ENCODE measurements at places on chromosomes 3 and 15.

DNA sequence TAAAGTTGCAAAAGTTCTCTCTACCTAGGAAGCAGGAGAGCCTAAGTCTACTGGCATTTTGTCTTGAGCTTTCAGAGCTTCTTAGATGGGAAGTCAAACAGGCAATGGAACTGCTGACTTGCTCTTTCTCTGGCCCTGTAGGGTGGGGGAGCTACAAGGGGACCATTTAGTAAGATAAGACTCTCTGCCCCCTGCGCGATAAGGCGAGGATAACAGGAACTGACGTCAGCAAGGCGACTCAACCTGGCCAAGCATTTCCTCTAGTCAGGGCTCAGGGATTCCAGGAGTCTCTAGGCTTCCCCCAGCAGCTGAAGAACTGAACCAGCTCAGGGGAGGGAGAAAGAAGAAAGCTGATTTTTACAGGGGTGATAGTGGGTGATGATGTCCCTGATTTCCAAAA, 5.8 kb downstream of the RARB start:
- no peak for DNase-seq

GRCh38 chr15:60347480-60348049, 50.2 kb downstream of the ANXA2 start:
- no peak for DNase-seq

- no peak for DNase-seq
Measured at GRCh38 chr3:74510261-74510818, 104.1 kb downstream of the CNTN3 start.

DNA sequence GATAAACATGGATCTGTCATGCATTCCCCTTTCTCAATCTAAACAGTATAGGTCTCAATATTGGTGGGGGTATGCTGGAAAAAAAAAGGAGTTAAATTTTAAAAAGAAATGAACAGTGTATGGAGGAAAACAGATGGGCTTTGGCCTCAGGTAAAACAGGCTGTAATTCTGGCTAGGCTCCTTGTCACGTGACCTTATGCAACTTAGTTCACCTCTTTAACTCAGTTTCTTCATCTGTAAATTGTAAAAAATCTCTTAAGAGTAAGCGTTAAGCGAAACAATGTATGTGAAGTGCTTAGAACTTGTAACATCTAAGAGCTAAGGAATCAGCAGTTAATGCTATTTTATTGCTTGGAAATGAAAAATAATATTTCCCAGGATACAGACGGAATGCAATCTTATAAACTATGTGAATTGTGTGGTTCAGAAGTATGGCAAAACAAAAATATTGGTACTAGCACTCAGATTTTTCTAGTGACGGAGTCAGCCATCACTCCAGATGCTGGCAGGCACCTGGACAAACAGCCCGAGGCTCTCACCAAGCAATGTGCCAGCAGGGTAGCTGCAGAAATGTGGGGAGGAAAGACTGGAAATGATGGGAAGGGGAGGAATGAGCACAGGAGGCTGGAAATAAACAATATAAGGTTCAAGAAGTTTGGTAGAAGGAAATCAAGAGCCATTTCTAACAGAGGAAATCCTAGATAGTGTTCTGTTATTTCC, 172.8 kb downstream of the USP13 start:
- no peak for DNase-seq

DNA sequence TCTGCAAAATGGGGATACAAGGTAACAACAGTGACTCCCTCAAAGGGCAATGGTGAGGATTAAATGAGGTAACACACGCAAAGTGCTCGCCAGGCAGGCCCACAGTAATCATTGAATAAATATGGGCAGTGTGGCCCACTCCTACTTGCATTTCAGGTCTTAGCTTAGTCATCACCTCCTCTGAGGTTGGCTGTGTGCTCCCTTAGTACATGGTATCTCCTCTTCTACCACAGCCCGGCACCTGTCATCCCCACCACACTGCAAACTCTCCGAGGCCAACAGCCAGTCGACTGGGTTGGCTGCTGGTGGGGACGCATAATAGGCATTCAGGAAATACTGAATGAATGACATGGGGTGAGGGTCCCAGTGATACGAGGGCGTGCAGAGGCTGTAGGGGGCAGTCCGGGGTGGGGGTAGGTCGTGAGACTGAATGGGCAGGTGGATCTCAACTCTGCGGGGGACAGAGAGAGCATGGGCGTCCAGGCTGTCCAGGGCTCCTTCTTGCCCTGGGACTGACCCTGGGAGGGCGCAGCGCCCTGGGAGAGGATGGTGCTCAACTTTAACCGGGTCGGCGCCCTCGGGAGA, 375 bp upstream of the MYZAP start:
- no peak for DNase-seq

- no peak for DNase-seq
Measured at GRCh38 chr15:91752081-91752785, 101.3 kb upstream of the SLCO3A1 start.

GRCh38 chr3:8505621-8506020, 4.0 kb downstream of the LMCD1 start:
- no peak for DNase-seq

GRCh38 chr3:69386556-69387385, 883 bp upstream of the FRMD4B start:
- no peak for DNase-seq

- no peak for DNase-seq
Measured at GRCh38 chr3:127175272-127175671, 17.7 kb upstream of the PRR23E start.

DNA sequence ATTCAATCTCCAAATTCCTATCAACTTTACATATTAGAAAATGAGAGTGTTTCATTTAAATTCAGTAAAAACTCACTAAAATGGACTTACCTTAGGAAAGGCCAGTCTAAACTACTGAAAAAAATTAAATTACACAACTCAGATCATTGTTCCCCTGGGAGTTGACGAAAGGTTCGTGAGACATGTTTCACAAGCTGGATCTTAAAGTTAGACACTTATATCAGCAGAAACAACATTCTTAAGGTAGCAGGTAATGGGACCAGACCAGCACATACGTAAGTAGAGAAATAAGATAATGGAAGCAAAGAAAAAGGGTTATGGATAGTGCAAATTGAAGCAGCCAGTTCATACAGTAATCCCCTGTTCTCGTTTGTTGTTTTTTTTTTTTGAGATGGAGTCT, 8.9 kb downstream of the RFX7 start:
- no peak for DNase-seq
